ENCODE measurements at places on chromosomes 3 and 15.

DNA sequence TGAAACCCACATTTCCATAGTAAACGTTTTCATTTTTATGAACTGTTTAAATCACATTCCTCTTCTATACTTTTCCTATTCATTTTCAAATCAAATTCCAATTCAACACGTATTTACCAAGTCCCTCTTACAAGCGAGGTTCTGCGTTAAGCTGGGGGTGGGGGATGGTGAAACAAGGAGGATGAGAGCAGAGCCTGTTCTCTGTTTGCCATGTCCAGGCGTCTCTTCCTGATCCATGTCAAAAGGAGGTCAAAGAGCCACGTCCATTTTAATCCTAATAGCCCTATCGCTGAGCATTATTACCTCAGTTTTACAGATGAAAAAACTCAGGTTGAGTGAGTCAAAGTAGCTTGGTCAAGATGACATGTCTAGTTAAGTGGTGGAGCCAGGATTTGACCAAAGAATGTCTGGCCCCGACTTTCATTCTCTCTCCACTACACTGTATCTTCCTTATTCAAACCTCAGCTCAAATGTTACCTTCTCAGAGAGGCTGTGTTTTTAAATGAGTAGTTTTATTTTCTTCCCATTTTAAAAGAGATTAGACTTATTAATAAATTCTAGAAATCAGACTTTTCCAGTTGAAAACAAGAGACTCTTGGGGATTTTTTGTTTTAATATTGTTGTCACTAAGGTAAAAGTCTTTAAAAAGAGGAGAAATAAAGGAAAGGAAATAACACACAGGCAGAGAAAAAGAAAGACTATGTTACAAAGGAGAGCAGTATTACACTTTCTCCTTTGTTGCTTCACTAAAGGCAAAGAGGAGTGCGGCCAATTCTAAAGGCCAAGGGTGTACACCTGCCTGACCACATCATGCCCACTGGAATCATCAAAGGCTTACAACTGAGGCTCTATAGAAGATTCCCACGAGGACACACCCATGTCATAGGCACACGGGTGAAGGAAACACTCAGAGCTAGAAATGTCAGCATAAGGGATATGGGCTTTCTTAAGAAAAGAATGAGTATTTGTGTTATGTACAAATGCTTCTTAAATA is 42.4 kb downstream of the MYO5A start:
- DNase-seq = no peak

GRCh38 chr3:115146032-115146417 is 1.1 kb downstream of the ZBTB20 start:
- DNase-seq = peak; percentile 15

GRCh38 chr15:90161950-90162361 is 39.2 kb upstream of the SEMA4B start:
- DNase-seq = no peak

- no peak for DNase-seq
These were observed 172.1 kb upstream of the LRRN1 start for GRCh38 chr3:3627114-3627513.

- no peak for DNase-seq
These were observed 44.4 kb upstream of the B3GALNT1 start for GRCh38 chr3:161149529-161149928.

DNA sequence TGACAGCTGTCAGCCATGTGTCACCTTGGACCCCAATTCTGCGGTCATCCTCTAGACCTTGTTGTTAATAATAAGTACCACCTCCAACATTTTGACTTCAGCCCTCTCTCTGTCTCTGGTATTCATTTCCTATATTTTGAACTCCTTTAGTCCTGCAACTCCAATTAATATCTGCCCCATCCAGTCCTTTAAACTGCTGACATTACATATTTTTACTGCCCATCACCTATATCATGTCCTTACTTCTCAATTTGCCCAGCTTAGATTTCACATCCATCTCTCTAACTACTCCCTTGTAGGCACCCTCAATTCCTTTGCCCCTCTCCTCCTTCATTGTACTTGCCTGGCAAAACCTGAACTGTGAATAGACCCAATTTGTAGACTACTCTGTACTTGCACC is 73.5 kb downstream of the SCN10A start:
- DNase-seq = no peak

GRCh38 chr3:168470380-168470779 is 374.7 kb upstream of the GOLIM4 start:
- DNase-seq = no peak

DNA sequence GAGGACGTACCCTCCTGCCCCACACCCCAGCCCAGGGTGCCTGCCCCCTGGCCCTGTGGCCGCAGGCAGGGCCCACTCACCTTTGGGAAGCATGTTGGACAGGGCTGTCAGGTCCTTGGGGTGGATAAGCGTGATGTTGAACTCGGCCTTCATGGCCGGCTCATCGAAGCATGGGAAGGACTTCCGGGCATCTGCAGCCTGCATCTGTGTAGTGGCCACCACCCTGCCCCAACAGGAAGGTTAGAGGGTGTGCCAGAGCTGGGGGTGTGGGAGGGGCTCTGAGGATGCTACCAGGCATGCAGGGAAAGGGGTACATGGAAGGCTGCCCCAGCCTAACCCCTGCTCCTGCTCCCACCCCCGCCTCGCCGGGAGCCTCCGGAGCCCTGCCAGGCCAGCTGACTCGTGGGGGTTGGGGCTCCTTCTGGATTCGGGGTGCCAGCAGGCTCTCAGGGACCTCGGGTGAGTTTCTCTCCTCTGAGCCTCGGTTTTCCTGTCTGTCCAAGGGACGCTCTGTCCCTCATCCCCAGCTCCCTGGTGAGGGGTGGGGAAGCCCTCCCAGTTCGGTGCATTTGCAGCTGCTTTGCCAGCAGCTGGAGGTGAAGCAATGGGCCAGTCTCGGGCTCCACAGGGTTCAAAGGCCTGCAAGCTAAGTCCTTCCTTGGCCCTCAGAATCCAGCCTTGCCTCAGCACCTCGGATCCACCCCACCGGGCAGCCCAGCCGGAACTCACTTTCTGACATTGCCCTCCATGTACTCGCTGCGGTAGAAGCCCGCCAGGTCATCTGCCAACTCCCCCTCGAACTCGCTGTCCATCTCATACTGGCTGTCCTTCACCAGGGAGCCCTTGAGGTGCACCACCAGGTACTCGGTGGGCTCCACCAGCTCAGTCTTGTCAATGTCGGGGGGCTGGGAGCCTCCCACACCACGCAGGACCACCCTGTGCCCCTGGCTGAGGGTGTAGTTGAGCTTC is 9.1 kb downstream of the ANPEP start:
- no peak for DNase-seq

DNA sequence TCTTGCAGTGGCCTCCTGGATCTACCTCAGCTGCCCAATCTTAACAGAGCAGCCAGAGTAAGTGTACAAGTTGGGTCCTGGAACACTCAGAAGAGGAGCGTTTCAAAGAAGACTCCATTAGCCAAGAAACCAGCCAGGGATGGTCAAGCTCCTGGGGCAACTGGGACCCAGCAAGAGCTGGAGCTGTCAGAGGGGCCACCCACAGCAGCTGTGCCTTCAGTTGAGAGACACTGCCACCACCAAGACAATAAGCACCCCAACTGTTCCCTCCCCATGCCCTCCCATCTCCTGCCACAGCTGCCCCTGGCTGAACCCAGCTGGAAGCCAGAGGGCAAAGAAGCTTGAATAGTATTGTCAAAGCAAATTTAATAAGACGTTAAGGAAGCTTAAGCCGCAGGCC is 110.6 kb upstream of the TLE3 start:
- no peak for DNase-seq

DNA sequence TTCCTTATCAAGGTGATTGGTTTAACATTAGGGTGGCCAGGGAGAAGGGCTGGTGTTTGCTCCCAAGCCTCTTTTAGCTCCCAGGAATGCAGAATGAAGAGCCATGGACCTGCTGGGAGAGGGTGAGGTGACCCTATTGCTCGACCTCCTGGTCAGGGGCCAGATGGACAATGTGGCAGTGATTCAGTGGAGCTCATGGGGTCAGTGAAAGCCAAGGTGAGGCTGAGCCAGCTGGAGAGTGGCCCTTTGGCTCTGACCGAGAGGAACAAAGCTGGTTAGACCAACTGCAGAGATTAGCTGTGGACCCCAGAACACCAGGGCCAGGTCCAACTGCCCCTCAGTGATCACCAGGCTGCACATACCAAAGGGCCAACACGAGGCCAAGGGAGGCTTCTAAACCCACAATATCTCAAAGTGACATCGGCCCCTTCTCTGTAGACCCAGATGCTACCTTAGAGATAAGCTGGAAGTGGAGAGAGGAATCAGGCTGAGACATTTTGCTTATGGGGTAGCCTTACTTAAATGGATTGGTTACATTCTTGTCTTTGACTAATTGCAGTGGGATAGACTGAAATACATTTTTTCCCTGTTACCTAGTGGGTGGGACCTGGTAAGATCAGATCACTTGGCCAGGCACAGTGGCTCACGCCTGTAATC is 15.8 kb upstream of the BTBD1 start:
- no peak for DNase-seq

GRCh38 chr3:39173318-39174125 is 18.9 kb downstream of the XIRP1 start:
- no peak for DNase-seq

DNA sequence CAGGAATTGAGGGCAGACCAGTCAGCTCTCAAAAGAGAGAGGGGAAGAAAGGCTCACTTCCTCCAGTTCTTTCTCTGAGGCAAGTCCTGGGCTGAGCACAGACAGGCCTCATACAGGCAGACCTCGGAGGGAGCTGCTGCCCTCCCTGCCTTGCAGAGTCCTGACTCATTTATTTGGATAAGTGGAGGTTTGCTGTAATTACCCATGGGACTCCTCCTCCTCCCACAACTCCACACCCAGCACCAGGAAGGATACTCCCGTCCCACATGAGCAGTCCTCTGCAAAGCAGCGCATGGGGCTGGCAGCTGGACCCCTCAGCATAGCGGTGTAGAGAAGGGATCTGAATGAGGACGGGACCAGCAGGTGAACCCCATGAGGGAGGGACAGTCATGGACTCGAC is 13.4 kb upstream of the SCN10A start:
- no peak for DNase-seq
